ENCODE measurements at places on chromosomes 16 and 17. TPM values are rescaled to one million over a fixed set of nuclear protein-coding genes. Genes with fewer than 3 reads are reported as not detected.

Gene ECI1
- total RNA-seq, result 39.1 TPM

Gene TMEM235
- not detected for total RNA-seq

Gene ARHGAP23
- total RNA-seq, result 89.2 TPM

Gene CCDC40
- total RNA-seq, result 6.5 TPM

DNA sequence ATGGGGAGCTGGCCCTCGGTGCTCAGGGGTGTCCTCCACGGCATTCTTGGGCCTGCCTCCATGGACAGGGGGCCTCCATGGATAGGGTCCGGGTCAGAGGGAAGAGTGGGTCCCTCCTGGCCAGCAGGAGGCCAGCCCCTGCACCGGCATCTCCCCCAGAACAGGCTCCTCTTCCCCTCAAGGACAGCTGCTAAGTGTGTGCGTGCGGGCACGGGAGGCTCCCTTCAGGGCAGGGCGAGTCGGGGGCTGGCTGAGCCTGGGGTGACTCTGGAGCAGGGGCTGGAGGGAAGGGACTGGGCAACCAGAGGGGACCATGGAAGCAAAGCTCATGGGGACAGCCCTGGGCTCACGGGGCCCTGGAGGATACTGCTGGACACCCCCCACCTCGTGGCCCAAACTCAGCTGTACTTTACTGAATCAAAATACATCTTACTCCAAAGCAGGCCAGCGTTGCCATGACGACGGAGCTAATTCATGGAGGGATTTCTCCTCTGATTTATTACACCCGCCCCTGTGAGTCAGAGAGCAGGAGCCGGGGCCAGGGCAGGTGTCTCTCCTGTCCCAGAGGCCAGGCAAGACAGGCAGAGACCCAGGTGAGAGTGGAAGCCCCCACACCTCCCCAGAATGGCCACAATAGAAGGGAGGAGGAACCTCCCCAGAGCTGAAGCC, 2.1 kb downstream of the CASKIN1 start:
- no peak for DNase-seq

DNA sequence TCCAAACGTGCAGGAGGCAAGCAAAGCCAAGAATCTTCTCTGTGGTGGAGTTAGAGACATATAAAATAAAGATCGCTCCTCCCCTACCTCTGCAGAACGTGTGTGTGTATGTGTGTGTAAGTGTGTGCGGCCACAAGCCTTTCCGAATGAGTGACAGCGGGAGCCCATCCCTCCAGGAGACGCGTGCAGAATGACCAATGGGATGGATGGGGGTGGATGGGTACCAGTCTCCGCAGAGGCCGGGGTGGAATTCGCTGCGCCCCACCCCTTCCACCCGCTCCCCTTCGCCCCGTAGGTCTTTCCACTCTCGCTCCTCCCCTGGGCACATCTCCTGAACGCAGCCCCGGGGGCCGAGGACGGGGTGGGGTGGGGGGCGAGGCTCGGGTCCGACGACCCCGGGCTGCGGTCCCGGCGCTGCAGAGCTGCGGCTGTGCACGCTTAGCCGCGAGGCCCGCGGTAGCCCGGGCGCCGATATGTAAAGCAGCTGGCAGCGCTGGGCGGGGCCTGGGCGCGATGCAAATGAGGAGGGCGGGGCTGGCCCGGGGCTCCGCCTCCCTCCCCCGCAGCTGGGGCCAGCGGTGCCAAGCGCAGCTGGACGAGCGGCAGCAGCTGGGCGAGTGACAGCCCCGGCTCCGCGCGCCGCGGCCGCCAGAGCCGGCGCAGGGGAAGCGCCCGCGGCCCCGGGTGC, at the start of gene PRKCB:
TSS of gene PRKCB (plus strand) at position 594 of the 688 bp plus-strand sequence.
- DNase-seq, result no peak

GRCh38 chr17:8147141-8147804, 4.9 kb downstream of the PER1 start:
- DNase-seq, result no peak

All from thoracic aorta (tissue), 2 donors.